ENCODE measurements at places on chromosomes 16 and 17.

DNA sequence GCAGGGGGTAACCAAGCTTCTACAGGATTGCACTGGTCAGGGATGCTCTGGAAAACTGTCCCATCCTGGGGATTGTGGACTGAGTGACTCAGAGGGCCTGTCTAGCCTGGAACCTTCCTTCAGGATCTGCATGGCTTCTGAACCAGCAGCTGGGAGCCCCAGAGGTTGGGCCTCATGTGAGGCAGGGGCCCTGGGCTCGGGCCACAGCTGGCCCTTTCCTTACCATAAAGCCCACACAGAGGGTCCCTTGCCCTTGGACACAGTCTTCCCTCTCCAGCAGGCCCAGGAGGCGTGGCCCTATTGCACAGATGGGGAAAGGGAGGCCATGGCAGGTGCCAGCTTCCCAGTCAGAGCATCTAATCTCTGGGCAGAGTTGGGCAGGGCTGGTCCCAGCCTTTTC is 30.5 kb downstream of the ADCY7 start:
- no peak for DNase-seq

- no peak for DNase-seq
These were observed 156.4 kb downstream of the ZNF18 start for GRCh38 chr17:11840831-11841230.

GRCh38 chr17:40854175-40854814 is 12.7 kb downstream of the KRT12 start:
- DNase-seq, result no peak

- DNase-seq, result no peak
These were observed 62.3 kb upstream of the ADCY9 start for GRCh38 chr16:4178468-4179010.

DNA sequence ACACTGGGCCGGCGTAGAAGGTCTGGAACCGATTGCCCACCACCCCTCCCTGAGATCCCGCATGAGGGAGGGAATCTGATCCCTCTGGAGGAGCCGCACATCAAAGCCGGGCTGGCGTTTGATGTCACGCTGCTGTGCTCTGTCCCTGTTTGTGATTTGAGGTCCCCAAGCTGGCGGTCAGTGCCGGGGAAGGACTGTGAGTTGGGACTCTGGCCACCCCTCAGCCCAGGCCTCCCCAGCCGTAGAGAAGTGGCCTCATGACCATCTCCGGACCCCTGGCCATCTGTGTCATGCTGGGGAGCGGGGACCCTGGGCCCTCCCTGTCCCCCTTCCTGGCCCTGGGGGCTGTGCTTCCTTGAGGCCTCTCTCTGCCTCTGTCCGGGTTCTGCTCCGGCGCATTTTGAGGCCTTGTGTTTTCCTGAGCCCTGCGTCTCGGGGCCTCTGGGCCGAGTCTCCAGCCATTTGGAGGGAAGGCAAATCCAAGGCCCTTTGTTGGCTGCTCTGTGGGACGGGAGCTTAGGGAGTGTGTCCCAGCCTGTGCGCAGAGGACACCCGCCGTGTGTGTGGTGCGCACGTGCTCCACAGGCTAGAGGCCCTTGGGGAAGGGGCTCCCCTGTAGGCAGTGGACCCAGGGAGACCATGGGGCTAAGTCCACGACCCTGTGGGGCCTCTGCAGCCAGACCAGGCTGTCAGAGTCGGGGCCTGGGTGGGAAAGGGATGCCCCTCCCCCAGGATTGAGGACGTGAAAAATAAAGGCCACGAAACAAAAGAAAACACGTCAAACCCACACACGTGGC is 15.1 kb downstream of the ASPSCR1 start:
- no peak for DNase-seq

- no peak for DNase-seq
These were observed 5.7 kb downstream of the ALG1 start for GRCh38 chr16:5077304-5077703.

DNA sequence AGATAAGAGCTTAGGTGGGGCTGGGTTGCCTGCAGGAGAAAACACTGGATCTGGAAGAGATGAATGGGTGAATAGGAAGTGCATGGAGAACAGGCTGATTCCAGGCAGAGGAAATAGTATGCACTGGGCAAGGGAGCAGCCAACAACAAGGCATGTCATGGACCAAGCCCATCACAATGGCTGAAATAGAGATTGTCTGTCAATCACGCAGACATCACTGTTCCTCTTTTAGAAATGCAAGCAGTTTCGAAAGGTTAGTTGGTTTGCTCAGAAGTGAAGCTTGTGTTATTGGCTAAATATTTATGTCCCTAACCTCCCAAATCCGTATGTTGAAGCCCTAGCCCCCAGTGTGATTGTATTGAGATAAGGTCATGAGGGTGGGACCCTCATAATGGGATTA is 621.7 kb upstream of the CDH11 start:
- no peak for DNase-seq

DNA sequence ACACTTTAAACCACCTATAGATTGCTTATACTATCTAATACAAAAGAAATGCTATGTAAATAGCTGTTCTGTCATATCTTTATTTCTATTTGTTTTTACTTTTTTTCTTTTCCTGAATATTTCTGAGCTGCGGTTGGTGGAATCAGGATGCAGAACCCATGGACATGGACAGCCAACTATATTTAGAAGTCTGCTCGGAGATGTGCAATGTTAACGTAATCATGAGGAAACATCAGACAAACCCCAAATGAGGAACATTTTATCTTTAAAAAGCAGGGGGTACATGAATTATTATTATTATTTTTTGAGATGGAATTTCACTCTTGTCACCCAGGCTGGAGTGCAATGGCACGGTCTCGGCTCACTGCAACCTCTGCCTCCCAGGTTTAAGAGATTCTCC is 31.4 kb upstream of the GHDC start:
- no peak for DNase-seq

Measured in activated CD8-positive, alpha-beta memory T cell treated with anti-CD3 and anti-CD28 coated beads for 4 hours (primary cell).